ENCODE measurements at places on chromosomes 7 and 10.
A peak's percentile ranks its signal among the peaks of the same experiment; 100 is the strongest.

- no peak for DNase-seq
These were observed 72.6 kb downstream of the ITGB8 start for GRCh38 chr7:20403331-20403730.

- peak; percentile 40 for DNase-seq
These were observed 31.2 kb downstream of the PRTFDC1 start for GRCh38 chr10:24920907-24921881.

DNA sequence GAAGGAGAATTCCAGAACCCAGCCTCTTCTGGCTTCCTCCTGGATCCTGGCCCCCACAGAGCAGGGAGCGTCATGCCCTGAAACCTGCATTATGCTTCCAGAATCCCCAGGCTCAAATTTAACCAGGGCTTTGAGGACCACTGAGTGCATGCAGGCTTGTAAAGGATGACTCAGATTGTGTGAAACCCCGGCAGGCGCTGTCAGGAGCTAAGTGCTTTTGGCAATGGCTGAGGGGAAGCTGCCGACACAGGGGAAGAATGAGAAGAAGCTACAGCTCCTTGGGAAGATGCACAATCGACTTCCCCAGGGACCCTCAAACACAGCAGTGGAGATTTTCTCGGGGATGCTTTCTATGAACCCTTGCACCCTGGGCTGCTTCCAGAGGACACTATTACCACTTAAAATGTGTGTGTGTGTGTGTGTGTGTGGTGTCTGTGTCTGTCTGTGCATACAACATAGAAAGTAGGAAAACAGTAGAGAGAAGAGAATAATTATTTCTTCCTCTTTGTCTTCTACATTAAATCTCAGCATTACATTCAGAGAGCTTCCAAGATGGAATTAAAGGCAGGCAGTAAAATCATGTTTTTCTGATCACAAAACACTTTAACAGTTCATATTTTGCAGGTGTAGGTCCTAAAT lies 183.5 kb upstream of the INHBA start:
- DNase-seq = no peak

DNA sequence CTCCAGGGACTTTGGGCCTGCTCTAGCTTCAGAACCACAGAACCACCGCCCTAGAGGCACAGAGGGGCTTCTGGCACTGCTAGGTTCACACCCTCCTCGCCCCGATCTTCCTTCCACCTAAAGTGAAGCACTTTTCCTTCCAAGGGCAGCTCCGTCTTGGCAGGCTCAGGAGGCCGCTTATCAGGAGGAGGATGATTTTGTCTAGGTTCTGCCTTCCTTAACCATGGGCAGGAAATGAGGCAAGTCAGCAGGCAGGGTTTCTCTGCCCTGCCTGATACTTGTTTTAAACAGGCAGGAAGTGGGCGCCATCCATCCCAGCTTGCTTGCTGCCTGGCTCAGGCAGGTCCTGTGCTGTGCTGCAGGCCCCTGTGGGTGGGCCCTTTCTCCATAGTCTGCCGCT lies 8.3 kb upstream of the ATP6V0E2 start:
- DNase-seq = peak; percentile 55

- no peak for DNase-seq
These were observed 183.0 kb downstream of the HECW1 start for GRCh38 chr7:43295429-43295828.

DNA sequence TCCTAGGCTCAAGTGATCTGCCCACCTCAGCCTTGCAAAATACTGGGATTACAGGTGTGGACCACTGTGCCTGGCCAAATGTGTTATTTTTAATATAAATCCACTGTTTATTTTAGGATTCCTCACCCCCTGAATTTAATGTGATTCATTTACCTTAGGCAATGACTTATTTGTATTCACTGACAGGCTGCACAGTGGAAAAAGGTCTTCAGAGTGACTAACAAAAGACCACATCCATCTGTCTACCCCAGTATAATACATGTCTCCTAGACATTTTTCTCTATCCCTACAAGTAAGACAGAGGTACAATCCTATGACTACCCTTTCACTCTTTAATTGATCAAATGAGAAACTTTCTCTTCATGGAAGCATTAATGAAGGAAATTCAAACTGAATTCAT lies 230.2 kb downstream of the AHR start:
- DNase-seq = no peak

DNA sequence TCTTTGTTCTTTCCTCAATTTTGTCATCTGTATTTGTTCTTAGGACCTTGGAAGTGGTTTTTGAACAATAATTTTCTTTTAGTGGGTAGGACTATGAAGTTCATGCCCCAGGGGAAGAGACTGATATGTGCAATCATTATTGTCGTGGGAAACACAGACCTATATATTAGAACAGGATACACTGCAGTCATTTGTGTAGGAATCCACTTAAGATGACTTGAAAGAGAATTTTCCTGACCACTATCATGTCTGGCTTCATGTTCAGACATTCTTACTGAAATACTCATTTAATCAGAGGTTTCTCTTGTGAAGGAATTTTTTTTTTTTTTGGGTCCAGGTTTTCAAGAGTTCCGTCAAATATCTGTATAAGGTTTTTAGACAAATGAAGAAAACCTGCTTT lies 163.6 kb downstream of the SUGCT start:
- DNase-seq = no peak

DNA sequence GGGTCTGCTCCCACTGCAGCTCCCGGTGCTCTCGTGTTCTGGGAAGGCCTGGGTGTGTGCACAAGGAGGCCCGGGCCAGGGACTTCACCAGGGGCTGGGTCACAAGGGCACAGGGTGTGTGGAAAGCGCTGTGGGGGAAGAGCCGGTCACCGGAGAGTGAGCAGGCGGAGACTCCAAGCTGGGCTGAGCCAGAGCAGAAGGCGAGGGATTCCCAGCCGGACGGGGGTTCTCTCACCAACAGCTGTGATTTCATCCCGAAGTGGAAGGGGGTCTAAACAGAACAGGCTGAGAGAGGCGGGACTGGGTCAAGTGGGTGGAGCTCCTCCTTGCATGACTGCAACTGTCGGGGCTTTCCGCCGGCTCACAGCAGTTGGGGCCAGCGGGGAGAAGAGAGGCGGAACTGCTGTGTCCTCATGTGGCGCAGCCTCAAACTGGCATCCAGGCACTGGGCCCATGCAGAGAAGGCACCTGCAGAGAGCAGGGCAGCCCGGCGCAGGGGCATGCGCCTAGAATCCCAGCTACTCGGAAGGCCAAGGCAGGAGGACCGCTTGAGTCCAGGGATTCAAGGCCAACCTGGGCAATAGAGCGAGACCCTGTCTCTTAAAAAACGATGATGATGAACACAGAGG lies 7.6 kb upstream of the ORAI2 start:
- DNase-seq = peak; percentile 86

DNA sequence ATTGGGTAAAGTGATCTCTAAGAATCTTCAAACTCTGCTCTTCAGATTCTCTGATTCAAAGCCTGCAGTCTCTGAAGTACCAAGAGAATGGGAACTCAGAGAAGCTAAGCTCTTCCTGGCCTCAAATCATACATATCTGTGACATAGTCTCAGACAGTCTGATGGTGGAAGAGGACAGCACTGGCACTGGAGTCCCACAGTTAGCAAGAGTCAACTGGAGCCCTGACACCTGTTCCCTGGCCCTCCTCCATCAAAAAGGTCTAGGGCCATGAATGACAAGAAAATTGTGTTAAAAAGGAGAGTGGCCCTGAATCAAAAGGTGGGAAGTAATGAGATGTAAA lies 37.7 kb downstream of the PRSS2 start:
- DNase-seq = no peak

DNA sequence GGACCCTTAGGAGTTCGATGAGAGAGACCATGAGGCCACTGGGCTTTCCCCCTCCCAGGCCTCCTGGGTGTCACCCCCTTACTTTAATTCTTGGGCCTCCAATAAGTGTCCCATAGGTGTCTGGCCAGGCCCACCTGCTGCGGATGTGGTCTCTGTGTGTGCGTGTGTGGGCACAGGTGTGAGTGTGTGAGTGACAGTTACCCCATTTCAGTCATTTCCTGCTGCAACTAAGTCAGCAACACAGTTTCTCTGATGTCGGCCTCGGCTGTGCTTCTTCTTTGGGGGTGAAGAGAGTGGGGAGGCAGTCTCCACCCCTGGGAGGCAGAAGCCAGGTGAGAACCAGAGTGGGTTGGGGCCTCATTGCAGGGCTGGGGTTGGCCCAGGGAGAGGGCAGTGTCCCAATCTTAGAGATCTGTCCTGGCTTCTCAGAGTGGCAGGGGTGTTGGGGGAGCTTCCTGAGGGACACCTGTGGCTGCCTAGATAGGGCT lies 1.5 kb downstream of the PVRIG start:
- DNase-seq = peak; percentile 82

- DNase-seq = no peak
These were observed 43.2 kb downstream of the CCNY start for GRCh38 chr10:35379226-35380137.

- no peak for DNase-seq
These were observed 40.5 kb upstream of the DPYSL4 start for GRCh38 chr10:132146271-132146671.

- no peak for DNase-seq
These were observed 348.2 kb upstream of the GRM3 start for GRCh38 chr7:86295526-86295925.

DNA sequence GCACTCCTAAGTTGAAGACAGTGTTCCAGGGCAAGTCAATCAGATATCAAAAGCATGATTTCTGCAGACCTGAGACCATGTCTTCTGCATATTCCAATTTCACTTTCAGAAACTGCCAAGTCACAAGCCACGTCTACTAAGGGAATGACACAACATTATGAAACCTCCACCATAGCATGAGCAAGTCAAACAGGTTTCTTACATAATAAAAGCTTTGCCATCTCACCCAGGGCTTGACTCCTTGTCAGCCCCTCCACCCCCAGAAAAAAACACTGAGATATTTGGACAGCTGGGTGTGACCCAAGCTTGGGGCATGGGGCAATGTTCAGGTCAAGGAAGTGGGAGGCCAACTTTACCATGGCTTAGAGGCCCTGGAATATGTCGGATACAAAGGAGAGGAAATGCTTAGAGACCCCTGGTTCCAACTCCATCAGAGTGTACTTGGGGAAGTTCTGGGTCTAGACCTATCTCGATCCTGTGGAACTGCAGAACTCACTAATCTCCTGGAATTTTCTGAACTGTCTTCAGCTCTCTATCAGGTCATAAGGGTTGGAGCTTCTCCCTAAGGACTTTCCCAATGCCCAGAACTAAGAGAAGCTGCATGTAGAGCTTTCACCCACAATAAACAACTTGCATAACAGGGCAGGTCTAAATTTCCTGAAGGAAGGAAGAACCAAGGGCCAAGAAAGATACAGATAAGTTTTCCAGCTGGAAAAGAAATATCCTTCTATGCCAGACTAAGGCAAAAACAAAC lies 80.6 kb upstream of the NAMPT start:
- DNase-seq = no peak

DNA sequence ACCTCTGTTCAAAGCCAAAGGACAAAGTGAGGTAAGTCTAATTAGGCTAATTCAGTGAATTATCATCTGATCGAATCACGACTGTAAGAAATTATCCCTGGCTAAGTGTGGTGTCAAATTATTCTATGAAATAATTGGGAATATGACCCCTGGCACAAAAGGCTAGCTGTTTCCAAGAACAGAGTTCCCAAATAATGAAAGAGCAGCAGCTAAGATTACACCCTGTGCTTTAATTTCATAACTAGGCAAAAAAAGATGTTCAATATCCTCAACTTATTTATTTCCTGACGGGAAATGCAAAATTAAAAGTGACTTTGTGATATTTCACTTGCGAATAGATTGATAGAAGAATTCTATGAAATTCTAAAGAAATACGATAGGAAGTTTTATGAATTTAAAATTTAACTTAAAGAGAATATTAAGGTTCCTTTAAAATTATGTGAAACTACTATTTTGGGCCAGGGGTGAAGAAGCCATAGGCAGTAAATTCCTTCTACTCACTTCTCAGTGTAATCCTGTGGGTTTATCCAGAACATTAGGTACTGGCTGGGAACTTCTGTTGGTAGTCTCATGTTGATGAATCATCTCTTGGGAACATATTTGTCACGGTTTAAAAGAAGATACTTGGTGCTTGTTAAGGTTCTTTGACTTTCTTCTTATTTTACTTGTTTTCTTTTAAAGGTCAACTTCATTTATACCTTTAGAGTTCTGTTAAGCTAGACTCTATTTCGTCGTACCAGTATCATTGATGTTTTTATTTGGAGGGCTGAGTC lies 148.5 kb downstream of the POLR1F start:
- no peak for DNase-seq
